HFFc6 (cell line): ENCODE measurements at places on chromosomes 11 and 22. TPM values are rescaled to one million over a fixed set of nuclear protein-coding genes. Genes with fewer than 3 reads are reported as not detected.

DNA sequence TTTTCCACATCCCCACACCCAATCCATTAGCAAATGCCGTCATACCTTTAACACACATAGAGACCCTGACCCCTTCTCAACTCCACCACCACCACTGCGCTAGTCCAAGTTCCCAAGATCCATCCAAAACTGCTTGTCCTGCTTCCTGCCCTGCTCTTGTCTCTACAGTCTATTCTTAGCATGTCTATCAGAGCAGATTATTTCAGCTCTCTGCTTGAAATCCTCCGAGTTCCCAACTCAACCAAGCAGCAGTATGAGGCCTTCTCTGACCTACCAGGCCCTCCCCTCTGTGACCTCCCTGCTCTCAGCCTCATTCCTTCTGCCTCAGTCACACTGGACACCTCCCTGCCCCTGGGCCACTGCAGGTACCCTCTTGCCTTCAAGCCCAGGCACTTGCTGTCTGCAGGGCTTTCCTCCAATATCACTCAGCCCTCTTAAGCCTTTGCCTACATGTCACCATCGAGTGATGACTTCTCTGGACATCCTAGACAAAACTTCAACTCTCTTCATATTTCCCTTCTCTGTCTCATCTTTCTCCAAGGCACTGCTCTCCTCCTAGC is 134.6 kb downstream of the SPATA19 start:
- H3K4me1 ChIP-seq = no peaks in the 10 kb centered on the region
- 0 out of 2 replicates have a peak, but pooled peaks cover 4% of the 10 kb centered on the region for H3K36me3 ChIP-seq
- H3K4me3 ChIP-seq = no peak overlapping the region
- H3K27me3 ChIP-seq = no peaks in the 10 kb centered on the region; the same call in 1 of the 2 replicates
- no peak overlapping the region for H3K27ac ChIP-seq

GRCh38 chr22:22855617-22856308 is 31.9 kb upstream of the IGLL5 start:
- peaks cover 30% of the 10 kb centered on the region for H3K27me3 ChIP-seq
- H3K27ac ChIP-seq = no peak overlapping the region
- H3K4me1 ChIP-seq = no peaks in the 10 kb centered on the region

DNA sequence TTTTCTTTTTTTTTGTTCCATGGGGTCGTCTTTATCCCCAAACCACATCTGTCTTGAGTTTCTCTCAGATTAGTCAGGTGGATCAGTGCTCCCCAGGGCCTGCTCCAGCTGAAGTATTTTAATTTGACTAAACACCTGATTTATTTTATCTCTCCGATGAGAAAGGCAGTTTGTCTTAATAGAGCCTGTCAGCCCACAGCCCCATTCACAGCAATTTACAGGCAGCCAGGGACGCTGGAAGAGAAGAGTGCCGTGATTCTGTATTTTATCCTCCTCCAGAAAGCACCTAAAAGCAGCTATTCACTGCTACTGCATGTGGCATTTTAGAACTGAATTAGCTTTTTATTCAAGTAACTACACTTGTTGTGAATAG is 164.5 kb downstream of the SOX6 start:
- H3K27ac ChIP-seq = no peak overlapping the region
- H3K4me1 ChIP-seq = peaks cover 34% of the 10 kb centered on the region; the same call in 1 of the 2 replicates
- no peaks in the 10 kb centered on the region for H3K36me3 ChIP-seq
- H3K4me3 ChIP-seq = no peak overlapping the region
- H3K27me3 ChIP-seq = no peaks in the 10 kb centered on the region

- H3K4me1 ChIP-seq = peaks cover 20% of the 10 kb centered on the region
- no peak overlapping the region for H3K4me3 ChIP-seq
- peaks cover 32% of the 10 kb centered on the region for H3K27me3 ChIP-seq
- DNase-seq = no peak
Observed at GRCh38 chr11:44816761-44817160, 90.0 kb downstream of the TSPAN18 start.

GRCh38 chr22:21030621-21031544 is 1.5 kb downstream of the SLC7A4 start:
- no peak for DNase-seq
- H3K36me3 ChIP-seq = no peaks in the 10 kb centered on the region
- H3K4me3 ChIP-seq = no peak overlapping the region
- H3K4me1 ChIP-seq = peaks cover 12% of the 10 kb centered on the region
- H3K27ac ChIP-seq = no peak overlapping the region
- H3K27me3 ChIP-seq = peaks cover 11% of the 10 kb centered on the region

The MMP12 gene
- total RNA-seq = 0.39 to 0.77 TPM (median 0.43 TPM) in 3 replicates
